ENCODE measurements at places on chromosomes 7 and 10. TPM values are rescaled to one million over a fixed set of nuclear protein-coding genes. Genes with fewer than 3 reads are reported as not detected.

The UNCX gene
- total RNA-seq: not detected

The GALNT11 gene
- 17.3 TPM for total RNA-seq

The AQP1 gene
- not detected for total RNA-seq

The HOXA13 gene
- total RNA-seq: not detected

The FANK1 gene
- 1.8 TPM for total RNA-seq

- H3K4me3 ChIP-seq: no peak overlapping the region
- H3K36me3 ChIP-seq: no peaks in the 10 kb centered on the region
- peak overlapping the region; percentile 54 for H3K27ac ChIP-seq
- peaks cover 28% of the 10 kb centered on the region for H3K4me1 ChIP-seq
- DNase-seq: no peak
Observed at GRCh38 chr7:100166970-100167911, 1.2 kb downstream of the GAL3ST4 start.

GRCh38 chr7:36001546-36001945, 151.5 kb upstream of the EEPD1 start:
- H3K27ac ChIP-seq: no peak overlapping the region
- H3K27me3 ChIP-seq: no peaks in the 10 kb centered on the region
- H3K4me1 ChIP-seq: no peaks in the 10 kb centered on the region
- no peak overlapping the region for H3K4me3 ChIP-seq
- DNase-seq: no peak

DNA sequence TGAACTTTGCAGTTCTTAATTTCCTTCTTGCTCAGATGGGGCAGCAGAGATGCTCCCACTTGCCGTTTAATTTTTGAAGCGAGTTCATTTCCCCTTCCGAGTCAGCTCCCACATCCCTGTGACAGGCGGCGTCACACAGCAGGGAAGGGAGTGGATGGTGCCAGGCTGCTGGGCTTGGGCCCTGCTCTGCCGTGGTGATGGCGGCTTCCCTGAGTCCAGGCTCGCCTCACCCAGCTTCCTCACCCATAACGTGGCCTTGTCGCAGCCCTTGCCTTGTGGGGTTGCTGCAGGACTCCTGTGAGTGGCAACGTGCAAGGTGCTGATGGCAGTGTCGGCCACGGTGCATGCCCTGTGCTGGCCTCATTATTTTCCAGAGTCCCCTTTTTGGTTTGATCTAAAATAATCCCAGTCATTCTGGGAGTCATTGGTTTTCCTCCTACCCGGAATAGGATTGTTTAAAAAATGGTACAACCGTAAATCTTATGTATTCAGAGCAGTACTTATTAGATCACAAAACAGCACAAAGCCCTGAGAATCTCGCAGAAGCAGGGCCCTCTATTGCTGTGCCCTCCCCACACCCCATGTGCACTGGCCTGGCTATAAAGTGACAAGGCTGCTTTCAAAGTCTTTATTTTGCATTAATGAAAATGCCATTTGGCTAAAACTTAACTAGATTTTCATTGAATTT, 260.1 kb downstream of the WDR37 start:
- H3K4me3 ChIP-seq: no peak overlapping the region
- H3K4me1 ChIP-seq: no peaks in the 10 kb centered on the region
- peaks cover 9% of the 10 kb centered on the region for H3K27me3 ChIP-seq
- no peak for DNase-seq
- H3K27ac ChIP-seq: no peak overlapping the region

DNA sequence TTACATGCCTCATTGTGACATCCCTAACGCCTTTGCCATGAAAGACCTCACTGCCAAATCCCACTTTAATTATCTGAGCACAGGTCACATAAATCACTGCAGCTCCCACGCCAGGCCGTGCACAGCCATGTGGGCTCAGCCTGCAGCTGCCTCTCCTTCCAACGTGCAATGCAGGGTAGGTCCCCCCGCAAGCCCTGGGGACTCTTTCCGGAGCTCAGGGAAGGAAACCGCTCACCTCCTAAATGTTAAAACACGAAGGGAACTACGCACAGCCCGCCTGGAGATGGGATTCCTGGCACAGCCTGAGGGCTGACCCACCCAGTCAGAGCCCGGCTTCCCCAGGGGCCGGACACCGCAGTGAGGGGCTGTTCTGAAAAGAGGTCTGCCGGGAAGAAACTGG, 128.0 kb downstream of the MAD1L1 start:
- no peak for DNase-seq
- H3K27me3 ChIP-seq: no peaks in the 10 kb centered on the region
- H3K36me3 ChIP-seq: no peaks in the 10 kb centered on the region
- peaks cover 10% of the 10 kb centered on the region for H3K4me1 ChIP-seq
- H3K4me3 ChIP-seq: no peak overlapping the region

DNA sequence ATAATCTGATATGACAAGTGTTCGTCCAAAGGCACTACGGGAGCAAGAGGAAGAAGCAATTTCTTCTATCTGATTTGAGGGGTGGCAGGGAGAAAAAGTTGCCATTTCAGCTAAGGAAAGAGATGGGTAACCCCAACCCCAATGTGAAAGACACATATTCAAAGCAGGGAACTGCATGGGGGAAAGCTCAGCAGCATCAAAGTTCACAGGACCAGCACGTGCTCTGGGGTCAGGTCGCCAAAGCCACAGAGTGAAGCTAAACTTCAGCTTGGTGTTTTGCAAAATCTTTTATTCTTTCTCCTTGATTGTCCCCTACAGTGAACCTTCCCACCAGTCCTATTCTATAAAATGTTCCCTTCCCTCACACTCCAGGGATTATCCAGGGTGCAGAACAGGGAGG, 112.8 kb upstream of the PPP2R2D start:
- H3K4me3 ChIP-seq: no peak overlapping the region
- no peak overlapping the region for H3K27ac ChIP-seq
- DNase-seq: no peak

- no peak overlapping the region for H3K4me3 ChIP-seq
- DNase-seq: no peak
- no peaks in the 10 kb centered on the region for H3K36me3 ChIP-seq
- no peak overlapping the region for H3K27ac ChIP-seq
- H3K27me3 ChIP-seq: no peaks in the 10 kb centered on the region
- peaks cover 7% of the 10 kb centered on the region for H3K4me1 ChIP-seq
Observed at GRCh38 chr7:159102681-159103381, 41.8 kb downstream of the VIPR2 start.

DNA sequence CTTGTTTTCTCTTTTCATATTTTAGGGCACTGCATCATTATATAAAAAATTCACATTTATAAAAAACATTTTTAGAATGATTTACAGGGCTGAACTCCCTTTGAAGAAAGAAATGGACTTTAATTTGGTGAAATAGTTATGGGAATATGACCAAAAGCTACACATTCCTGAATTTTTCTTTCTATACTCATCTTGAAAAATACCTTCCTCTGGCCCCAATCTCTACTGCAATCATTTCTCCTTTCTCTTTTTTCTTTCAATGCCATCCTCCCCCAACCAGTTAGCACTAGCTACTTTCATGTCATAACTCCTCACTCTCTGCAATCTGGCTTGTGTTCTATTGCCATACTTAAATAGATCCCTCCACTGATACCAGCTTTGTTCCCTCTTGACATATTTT, 6.2 kb downstream of the WNT8B start:
- H3K27ac ChIP-seq: no peak overlapping the region
- no peak for DNase-seq
- H3K4me3 ChIP-seq: no peak overlapping the region
- H3K36me3 ChIP-seq: no peaks in the 10 kb centered on the region

- no peak overlapping the region for H3K4me3 ChIP-seq
- DNase-seq: peak; percentile 62
- no peaks in the 10 kb centered on the region for H3K36me3 ChIP-seq
- H3K4me1 ChIP-seq: no peaks in the 10 kb centered on the region
- no peak overlapping the region for H3K27ac ChIP-seq
- H3K27me3 ChIP-seq: peaks cover 58% of the 10 kb centered on the region
Observed at GRCh38 chr7:147245274-147245673, 1128.7 kb downstream of the CNTNAP2 start.

DNA sequence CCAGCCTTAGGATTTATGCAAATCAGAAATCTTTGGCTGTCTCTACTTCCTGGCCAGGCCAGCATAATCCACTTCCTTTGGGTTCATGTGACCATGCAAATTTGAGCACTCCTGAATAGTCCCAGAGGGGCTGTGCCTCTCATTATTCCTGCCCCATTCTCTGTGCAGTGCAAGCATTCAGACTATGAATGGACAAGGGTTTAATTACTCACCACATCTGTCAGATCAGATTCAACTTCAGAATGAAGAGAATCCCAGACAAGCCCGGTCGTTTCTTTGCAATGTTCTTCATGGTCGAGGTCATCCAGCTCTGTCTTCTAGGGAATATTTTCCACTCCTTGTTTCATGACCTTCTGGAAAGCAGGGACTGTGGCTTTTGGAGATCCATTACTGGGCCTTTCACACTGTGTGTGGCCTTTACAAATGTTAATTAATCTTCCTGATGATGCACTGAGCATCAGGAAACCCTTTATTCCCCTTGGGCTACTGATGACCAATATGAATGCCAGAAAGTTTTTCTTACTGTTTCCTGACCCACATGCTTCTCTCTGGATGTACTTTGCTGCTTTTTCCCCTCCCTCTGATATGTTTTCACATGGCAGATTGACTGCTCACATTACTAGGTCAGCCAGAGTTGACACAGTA, 217.6 kb upstream of the TCF7L2 start:
- peaks cover 10% of the 10 kb centered on the region for H3K4me1 ChIP-seq
- H3K27ac ChIP-seq: peak overlapping the region; percentile 21
- no peaks in the 10 kb centered on the region for H3K27me3 ChIP-seq
- no peaks in the 10 kb centered on the region for H3K36me3 ChIP-seq

GRCh38 chr10:84225427-84226173, at the start of gene LRIT2:
TSS of gene LRIT2 (minus strand) at chr10:84225544. CDS start at chr10:84225520, 24 bp downstream.
- no peaks in the 10 kb centered on the region for H3K36me3 ChIP-seq
- H3K4me3 ChIP-seq: no peak within 1 kb of the TSS
- peaks cover 45% of the 10 kb centered on the region for H3K27me3 ChIP-seq
- H3K27ac ChIP-seq: no peak within 1 kb of the TSS

DNA sequence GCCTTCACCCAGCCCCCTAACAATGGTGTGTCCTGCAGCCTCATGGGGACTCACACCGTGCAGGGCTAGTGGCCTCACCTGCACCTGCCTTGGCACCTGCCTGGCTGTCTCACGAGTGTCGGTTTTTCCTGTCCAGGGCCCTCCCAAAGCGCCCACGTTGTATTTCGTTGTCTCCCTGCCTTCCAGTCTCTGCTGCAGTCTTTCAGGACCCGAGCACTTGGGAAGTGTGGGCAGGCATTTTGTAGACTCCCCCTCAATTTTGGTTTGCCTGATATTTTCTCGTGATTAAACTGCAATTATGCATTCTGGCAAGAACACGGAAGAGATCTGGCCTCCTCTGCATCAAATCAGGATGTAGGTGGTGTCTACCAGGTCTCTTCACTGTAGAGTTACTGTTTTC, 17.9 kb downstream of the BNIP3 start:
- no peak for DNase-seq
- no peaks in the 10 kb centered on the region for H3K4me1 ChIP-seq
- H3K27ac ChIP-seq: no peak overlapping the region

DNA sequence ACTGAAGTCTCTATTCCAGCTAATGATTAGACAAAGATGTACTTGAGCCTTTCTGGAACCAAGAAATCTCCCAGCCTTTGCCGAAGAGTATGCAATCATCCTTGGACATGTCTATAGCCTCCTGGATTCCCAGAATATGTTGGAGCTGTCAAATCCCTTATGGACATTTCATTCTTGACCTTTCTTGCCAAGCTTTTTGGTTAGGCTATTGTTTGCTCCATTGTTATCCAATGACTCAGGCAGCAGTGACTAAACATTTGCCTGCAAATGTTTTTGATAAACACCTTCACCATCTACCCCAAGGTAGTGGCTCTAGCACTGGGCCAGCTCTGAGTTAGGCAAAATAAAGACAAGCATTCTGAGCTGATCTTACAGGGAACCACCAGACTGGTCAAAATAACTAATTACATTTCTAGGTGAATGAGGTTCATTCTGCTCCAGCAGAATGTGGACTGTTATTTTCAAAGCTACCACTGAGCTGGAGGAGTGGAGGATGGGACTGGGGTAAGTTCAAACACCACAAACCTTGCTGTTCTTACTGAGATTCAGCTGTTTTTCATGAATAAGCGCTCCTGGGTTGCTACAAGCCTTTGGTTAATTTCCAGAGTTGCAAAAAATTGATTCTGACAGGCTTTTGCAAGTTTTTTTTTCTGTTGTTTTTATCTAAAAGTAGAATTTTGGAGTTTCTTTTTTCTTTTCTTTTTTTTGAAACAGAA, 81.0 kb downstream of the TMEM270 start:
- peaks cover 6% of the 10 kb centered on the region for H3K36me3 ChIP-seq
- H3K4me1 ChIP-seq: no peaks in the 10 kb centered on the region
- no peak overlapping the region for H3K4me3 ChIP-seq
- no peak overlapping the region for H3K27ac ChIP-seq
- peak; percentile 75 for DNase-seq

DNA sequence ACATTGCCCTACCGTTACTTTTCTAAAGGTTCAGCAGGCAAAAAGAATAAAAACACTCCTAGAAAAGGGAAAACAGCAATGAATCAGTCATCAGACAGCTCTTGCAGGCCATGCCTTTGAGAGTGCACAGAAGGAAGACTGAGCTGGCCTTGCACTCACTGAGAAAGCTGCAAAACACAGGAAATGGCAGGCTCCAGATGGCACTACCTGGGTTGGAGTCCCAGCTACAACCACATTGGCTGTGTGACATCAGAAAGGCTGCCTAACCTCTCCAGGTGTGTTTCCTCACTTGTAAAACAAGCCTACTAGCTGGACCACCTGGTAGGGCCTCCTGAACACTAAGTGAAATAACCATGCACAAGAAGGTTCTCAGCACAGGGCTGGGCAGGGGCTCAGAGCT, 113.7 kb downstream of the SFMBT2 start:
- peaks cover 19% of the 10 kb centered on the region for H3K4me1 ChIP-seq
- DNase-seq: no peak
- H3K4me3 ChIP-seq: no peak overlapping the region
- no peaks in the 10 kb centered on the region for H3K27me3 ChIP-seq

DNA sequence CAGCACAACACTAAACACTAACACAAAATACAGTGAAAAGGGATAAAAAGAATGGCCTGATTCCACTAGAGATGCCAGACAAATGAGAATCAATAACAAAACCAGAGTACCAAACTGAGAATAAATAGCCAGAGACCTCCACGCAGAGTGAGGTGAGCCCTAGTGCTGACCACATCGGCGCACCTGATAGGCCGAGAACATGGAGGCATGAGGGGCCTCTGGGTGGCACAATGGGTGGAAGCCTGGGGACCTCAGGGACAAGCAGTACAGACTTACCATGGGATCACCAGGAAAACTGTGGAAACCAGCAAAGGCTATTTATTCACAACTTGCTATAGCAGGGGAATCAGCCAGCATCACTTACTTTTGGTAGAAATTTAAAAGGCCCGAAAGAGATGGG, 1.8 kb upstream of the CSGALNACT2 start:
- no peak overlapping the region for H3K27ac ChIP-seq
- DNase-seq: no peak
- H3K27me3 ChIP-seq: no peaks in the 10 kb centered on the region
- H3K4me1 ChIP-seq: peaks cover 20% of the 10 kb centered on the region
- no peaks in the 10 kb centered on the region for H3K36me3 ChIP-seq

- DNase-seq: no peak
- no peak overlapping the region for H3K27ac ChIP-seq
- no peak overlapping the region for H3K4me3 ChIP-seq
- peaks cover 4% of the 10 kb centered on the region for H3K4me1 ChIP-seq
Observed at GRCh38 chr10:30734901-30735300, 105.3 kb upstream of the LYZL2 start.

All from MCF 10A (cell line).